AG10803 (cell line): ENCODE measurements at places on chromosomes 16 and 17.

GRCh38 chr17:802901-803881 lies 21.0 kb downstream of the MRM3 start:
- no peak for DNase-seq

DNA sequence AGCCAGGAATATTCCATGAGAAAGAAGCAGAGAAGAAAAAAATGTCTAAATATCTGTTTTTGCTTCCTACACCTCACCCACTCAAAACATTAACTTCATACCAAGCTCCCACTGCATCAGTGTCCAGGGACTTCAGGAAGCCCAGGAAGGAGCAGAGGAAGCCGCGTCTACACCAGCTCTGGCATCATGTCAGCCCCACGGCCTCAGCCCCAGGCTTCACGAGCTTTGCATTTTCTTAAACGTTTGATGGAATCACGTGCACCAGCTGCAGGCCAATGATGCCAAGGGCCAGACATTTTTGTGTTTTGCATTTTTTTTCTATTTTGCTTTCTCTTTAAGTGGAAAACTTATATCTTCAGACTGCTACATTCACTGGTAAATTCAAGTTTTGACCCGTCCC lies 48.6 kb downstream of the CDRT4 start:
- DNase-seq, result no peak

DNA sequence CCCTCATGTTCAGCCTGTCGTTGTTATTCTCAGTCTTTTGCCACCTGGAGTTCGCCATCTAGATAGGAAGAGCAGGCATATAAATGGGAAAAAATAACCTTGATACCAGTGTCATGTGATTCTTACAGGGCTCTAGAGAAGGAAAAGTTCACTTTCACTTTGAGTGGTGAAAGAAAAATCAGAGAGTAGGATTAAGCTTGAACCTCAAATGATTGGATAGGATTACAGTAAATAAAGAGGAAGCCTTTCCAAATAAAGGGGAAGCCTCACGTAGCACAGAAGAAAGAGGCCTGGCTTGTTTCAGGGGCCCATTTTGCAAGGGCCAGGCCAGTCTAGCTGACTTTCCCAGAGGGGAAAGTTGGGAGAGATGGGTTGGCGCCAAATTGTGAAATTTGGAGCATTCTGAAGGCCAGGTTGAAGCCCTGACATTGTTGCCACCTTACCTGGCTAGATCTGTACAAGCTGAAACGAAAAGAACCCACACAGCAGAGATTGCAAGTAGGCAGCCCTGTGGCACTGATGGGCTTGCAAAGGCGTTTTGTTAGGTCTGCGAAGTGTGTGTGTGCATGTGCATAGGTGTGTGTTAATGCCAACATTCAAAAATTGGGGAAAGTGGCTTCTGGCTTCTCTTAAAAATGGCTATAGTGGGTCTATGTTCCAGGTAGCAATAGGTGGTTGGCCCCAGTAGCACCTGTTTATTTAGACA lies 38.8 kb downstream of the TMC6 start:
- DNase-seq, result no peak

GRCh38 chr17:65147955-65148354 lies 10.8 kb downstream of the RGS9 start:
- no peak for DNase-seq

DNA sequence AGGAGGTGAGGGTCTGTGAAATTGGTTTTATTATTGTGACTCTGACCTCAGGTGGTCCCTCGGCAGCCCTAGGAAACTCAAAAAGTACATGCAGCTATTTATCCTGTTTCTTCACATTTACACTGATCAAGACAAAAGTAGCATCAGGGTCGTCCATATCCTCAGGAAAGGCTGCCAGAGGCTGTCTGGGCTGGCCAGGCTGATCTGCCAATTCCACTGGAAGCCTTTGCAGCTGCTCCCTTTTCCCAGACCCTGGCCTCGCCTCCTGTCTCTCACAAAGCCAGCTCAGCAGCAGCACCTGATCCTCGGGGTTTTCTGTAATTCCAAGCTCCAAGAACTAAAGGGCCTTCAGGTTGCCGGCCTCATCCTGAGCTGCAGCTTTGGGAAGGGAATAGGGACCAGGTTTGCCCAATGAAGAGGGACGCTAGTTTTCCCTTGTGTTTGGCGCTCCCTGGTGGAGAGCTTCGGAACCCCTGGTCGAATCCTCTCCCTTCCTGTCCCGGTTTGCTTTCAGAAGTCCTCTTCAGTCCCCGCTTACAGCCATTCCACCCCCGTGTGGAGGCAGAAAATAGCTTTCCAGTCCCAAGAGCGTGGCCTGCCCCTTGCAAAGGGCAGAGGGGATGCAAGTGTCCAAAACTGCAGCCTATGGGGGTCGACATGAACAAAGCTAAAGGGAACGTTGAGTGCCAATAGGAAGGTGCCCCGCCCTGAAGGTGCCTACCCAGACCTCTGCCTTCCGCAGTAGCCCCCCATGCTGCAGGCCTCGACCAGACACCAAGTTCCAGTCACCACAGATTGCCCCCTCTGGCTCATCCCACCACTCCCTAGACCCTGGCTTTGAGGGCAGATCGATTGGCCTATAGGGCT lies 13.4 kb downstream of the MFSD6L start:
- peak; percentile 56 for DNase-seq

- DNase-seq, result peak; percentile 6
These were observed 188.1 kb upstream of the XYLT1 start for GRCh38 chr16:17658881-17659280.

GRCh38 chr16:23987443-23987842 lies 151.7 kb downstream of the PRKCB start:
- DNase-seq, result no peak
